GM23248 (cell line): ENCODE measurements at places on chromosomes 11 and 22.

- H3K4me1 ChIP-seq, result no peaks in the 10 kb centered on the region
- no peaks in the 10 kb centered on the region for H3K36me3 ChIP-seq
- H3K27ac ChIP-seq, result no peak overlapping the region
- H3K4me3 ChIP-seq, result no peak overlapping the region
These were observed 10.5 kb downstream of the FGF3 start for GRCh38 chr11:69808667-69809086.

- no peaks in the 10 kb centered on the region for H3K36me3 ChIP-seq
- no peak for DNase-seq
- H3K4me1 ChIP-seq, result no peaks in the 10 kb centered on the region
These were observed 159.0 kb downstream of the LDLRAD3 start for GRCh38 chr11:36102868-36103267.

- H3K27ac ChIP-seq, result no peak overlapping the region
- H3K4me3 ChIP-seq, result no peak overlapping the region
These were observed 5.4 kb downstream of the FADS2 start for GRCh38 chr11:61833471-61833870.

GRCh38 chr11:114340311-114341131, 44.3 kb downstream of the NNMT start:
- H3K36me3 ChIP-seq, result no peaks in the 10 kb centered on the region
- DNase-seq, result peak; percentile 92
- H3K27me3 ChIP-seq, result no peaks in the 10 kb centered on the region
- H3K4me3 ChIP-seq, result peak overlapping the region; percentile 76
- peak overlapping the region; percentile 55 for H3K27ac ChIP-seq

- no peaks in the 10 kb centered on the region for H3K27me3 ChIP-seq
- no peak overlapping the region for H3K4me3 ChIP-seq
- no peaks in the 10 kb centered on the region for H3K4me1 ChIP-seq
- no peak for DNase-seq
- H3K27ac ChIP-seq, result no peak overlapping the region
These were observed 50.5 kb downstream of the SMCO4 start for GRCh38 chr11:93492464-93493251.

- no peak overlapping the region for H3K4me3 ChIP-seq
- no peaks in the 10 kb centered on the region for H3K36me3 ChIP-seq
These were observed 36.3 kb downstream of the HORMAD2 start for GRCh38 chr22:30116362-30117117.

DNA sequence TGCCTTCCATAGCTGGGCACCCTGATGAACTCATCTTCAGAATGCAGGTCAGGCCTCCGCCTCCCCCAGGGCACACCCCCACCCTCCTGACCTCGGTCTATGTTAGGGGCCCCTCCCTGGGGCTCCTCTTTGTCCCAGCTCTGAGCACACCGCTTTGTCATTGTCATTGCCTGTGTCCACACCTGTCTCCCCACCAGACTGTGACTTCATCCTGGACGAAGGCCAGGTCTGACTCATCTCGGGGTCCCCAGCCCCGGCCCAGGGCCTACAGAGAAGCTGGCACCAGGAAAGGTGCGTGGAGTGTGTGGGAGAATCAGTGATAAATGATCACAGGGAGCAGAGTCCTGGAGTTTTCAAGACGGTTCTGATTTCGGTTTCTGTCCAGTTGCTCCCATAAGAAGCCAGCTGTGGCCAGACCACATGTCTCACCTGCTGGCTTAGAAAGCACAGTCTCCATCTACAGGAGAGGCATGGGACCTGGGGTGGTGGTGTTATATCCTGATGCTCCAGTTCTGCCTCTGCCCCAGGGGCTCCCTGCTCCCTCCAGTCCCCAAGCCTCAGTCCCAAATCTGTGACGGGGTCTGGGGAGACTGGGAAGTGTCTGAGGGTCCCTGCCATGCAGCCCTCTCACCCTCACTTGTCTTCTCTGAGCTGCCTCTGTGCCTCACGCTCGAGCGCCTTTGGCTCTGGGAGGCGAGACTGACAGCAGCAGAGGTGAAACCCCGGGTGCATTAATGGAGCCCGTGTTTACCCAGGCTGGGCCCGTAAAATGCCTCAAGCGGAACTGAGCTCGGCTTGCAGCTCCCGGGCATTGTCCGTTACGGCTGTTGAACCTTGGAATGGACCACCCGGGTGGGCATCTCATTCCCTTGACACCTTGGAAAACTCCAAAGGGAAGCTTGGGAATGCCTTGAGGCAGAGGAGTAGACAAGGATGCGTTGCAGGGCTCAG, 85.5 kb upstream of the WNT11 start:
- no peaks in the 10 kb centered on the region for H3K36me3 ChIP-seq
- H3K4me3 ChIP-seq, result no peak overlapping the region
- no peak overlapping the region for H3K27ac ChIP-seq
- no peaks in the 10 kb centered on the region for H3K4me1 ChIP-seq
- H3K27me3 ChIP-seq, result no peaks in the 10 kb centered on the region; the same call in 1 of the 2 replicates

DNA sequence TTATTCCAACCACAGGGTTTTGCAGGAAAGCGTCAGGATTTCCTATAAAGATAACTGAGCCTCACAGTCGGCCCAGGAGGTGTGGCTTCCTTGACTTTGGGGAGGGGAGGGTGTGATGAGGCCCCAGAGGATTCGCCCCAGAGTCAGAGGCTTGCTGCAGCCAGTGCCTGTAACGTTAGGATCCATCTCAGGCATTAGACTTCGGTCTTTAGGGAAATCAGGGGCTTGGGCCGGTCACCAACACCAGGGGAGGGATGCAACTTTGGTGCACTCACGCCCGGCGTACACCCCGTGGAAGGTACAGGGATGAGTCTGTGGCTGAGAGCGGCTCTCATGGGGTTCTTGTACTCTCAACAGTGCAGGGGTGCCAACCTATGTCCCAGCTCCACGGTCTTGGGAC, 5.7 kb upstream of the ANO1 start:
- H3K27me3 ChIP-seq, result peaks cover 67% of the 10 kb centered on the region
- H3K4me3 ChIP-seq, result no peak overlapping the region
- no peaks in the 10 kb centered on the region for H3K4me1 ChIP-seq
- DNase-seq, result no peak
- H3K36me3 ChIP-seq, result no peaks in the 10 kb centered on the region

- H3K4me3 ChIP-seq, result no peak overlapping the region
- no peaks in the 10 kb centered on the region; the same call in 1 of the 2 replicates for H3K27me3 ChIP-seq
- H3K4me1 ChIP-seq, result no peaks in the 10 kb centered on the region
These were observed 8.1 kb downstream of the OR5A2 start for GRCh38 chr11:59418156-59418555.
